PC-3 (cell line): ENCODE measurements at places on chromosomes 2 and 18. TPM values are rescaled to one million over a fixed set of nuclear protein-coding genes. Genes with fewer than 3 reads are reported as not detected.

Gene CASP10
- total RNA-seq, result 1.3 and 4.2 TPM in 2 replicates

Gene SAG
- 0.17 TPM in 1 of 2 replicates, not detected in the other for total RNA-seq

- DNase-seq, result peak; percentile 81
These were observed 320.9 kb upstream of the MC4R start for GRCh38 chr18:60693426-60693825.

Gene NUP35
- total RNA-seq, result 25.0 and 26.0 TPM in 2 replicates
